ENCODE measurements at places on chromosomes 4 and X.

- no peak for DNase-seq
Measured at GRCh38 chr4:37794056-37794455, 32.4 kb upstream of the PGM2 start.

DNA sequence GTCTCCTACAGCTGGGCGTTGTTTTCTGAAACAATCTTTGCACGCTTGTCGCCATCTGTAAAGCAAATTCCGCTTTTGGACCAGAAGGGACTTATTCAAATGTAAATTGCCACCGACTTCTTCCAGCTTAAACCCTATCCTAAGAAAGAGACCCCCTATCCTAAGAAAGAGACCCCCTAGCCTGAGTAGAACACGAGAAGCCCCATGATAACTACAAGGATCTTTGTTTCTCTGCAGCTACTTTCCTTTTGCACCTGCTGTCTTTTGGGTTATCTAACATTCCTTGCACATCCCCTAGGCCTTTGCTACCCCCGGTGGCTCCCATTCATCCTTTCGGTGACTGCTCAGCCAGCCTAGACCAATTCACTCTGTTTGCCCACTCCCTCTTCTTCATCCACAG is 536.0 kb upstream of the PRKX start:
- no peak for DNase-seq

GRCh38 chrX:94545722-94546121 is 871.7 kb downstream of the FAM133A start:
- no peak for DNase-seq

DNA sequence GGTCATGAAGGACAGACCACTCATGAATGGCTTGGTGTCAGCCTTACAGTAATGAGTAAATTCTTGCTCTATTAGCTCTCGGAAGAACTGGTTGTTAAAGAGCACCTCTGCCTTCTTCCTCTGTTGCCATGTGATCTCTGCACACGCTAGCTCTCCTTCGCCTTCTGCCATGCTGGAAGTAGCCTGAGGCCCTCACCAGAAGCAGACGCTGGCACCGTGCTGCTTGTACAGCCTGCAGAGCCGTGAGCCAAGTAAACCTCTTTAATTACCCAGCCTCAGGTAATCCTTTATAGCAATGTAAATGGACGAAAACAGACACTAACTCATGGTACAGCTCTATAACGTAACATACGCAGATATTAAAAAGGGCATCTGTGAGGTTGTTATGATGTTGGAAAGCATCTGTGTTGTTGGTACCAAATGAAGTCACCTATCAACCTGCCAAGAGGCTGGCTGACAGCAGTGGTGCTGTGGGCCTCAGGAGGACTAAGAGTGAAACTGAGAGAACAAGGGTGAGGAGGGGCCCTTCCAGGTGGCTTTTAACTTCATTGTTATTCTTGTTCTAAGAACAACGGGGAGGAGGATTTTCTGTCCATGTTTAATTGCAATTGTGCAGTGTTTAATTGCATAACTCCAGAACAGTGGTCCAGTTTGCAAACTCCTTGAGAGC is 69.2 kb downstream of the CRMP1 start:
- no peak for DNase-seq

DNA sequence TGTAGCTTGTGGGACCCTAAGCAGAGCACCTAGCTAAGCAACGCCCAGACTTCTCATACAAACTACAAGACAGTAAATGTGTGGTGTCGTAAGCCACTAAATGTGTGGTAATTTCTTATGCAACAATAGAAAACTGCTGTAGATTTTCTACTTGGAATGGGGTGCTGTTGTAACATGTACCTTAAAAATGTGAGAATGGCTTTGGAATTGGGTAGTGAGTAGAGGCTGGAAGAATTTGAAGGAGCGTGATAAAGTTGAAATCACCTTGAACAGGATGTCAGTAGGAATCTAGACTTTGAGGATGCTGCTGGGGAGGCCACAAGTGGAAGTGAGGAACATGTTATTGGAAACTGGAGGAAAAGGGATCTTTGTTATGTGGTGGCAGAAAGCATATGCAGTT is 43.2 kb upstream of the FUNDC1 start:
- DNase-seq = no peak

DNA sequence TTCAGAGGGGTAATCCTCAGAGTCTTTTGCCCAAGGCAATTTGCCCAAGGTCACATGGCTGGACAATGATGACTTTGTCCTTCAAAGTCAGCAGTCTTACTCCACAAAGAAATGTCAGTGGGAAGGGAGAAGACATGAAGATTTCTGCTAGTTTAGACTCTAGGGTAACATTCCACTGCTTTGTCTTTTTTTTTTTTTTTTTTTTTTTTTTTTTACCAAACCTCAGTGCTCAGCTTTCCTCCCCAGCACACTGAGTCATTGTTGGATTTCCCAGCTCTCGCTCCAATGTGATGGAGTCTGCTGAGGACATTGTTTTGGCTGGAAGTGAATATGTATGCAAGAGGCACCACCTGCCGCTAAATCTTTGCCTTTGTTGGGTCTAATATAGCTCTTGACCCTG is 7.2 kb upstream of the C1QTNF7 start:
- no peak for DNase-seq

GRCh38 chr4:100870940-100871772 is 353.3 kb upstream of the EMCN start:
- no peak for DNase-seq

GRCh38 chrX:111100191-111100590 is 4.2 kb downstream of the PAK3 start:
- DNase-seq = no peak

DNA sequence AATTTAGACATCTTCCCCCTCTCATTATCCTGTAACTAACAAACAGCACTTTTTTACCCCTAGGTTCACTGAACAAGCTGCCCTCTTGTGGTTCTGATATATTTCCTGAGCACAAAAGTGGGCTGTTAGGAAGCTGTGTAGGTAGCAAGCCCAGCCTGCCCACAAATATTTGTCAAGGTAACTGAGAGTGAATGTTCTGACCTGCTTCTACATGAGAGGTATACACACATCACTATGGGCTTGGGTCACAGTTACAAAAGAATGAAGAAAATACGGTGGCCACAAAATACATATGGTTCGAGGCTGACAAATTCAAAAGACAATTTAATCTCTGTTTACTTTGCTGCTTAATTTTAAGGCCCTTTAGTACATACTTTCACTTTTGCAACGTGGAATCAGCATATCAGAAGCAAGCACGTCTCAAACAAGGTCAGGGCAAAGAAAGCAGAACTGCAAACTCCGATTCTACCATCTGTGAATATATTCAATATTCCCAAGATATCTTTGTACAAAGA is 78.7 kb downstream of the RBM47 start:
- DNase-seq = no peak

- no peak for DNase-seq
Measured at GRCh38 chrX:53356186-53356585, 66.3 kb downstream of the SMC1A start.

DNA sequence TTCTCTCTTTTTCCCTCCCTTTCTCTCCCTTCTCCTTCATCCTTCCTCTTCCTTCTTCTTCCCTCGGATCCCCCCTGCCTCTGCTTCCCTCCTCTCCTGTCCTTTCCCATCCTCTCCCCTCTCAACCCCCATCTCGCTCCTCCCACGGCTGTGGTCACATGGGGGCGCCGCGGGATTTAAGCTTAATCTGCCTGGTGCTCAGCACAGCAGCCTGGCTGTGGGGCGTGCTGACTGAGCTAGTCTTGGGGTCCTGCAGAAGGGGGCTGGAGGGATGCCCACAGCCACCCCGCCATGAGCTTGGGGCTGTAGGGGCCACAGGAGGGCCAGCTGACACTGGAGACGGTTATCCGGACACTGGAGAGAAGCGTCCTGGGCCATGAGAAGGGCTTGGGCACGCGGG is 10.7 kb downstream of the SMIM10L2A start:
- DNase-seq = no peak

DNA sequence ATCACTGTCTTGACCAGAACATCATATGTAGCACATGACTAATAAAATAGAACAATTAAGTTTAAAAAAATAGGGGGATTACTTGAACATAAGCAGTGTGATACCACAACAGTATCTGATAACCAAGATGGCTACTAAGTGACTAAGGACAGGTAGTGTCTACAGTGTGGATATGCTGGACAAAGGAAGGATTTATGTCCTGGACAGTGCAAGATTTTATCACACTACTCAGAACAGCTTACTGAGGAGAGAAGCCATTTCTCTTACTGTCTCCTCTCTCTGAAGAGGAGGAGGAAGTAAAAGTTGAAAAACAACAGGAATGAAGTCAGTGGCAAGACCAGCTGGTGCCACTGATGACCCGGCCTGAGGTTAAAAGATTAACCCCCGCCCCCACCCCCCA is 4.0 kb upstream of the SLC10A7 start:
- no peak for DNase-seq

DNA sequence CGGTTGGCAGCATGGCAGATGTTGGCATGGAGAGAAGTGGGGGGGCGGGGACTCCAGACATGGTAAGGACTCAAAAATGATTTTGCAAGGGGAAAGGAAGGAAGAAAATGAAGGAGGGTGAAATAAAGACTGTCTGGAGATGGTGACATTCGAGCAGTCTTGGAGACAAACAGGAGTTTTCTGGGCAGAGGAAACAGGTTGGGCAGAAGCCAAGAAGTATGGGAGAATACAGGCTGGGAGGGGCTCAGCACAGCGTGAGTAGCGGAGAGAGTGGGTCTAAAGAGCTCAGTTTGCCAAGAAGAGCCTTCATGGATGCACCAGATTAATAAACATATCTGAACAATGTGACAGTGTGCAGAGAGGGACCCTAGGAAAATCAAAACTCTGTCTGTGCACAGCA is 13.3 kb upstream of the CRMP1 start:
- DNase-seq = no peak

- DNase-seq = no peak
Measured at GRCh38 chrX:42149765-42150164, 226.4 kb upstream of the CASK start.

- DNase-seq = no peak
Measured at GRCh38 chrX:40040686-40041461, 56.9 kb downstream of the BCOR start.

GRCh38 chr4:147019091-147019490 is 73.4 kb upstream of the TTC29 start:
- DNase-seq = no peak

- DNase-seq = no peak
Measured at GRCh38 chr4:147334478-147334877, 146.4 kb upstream of the EDNRA start.

DNA sequence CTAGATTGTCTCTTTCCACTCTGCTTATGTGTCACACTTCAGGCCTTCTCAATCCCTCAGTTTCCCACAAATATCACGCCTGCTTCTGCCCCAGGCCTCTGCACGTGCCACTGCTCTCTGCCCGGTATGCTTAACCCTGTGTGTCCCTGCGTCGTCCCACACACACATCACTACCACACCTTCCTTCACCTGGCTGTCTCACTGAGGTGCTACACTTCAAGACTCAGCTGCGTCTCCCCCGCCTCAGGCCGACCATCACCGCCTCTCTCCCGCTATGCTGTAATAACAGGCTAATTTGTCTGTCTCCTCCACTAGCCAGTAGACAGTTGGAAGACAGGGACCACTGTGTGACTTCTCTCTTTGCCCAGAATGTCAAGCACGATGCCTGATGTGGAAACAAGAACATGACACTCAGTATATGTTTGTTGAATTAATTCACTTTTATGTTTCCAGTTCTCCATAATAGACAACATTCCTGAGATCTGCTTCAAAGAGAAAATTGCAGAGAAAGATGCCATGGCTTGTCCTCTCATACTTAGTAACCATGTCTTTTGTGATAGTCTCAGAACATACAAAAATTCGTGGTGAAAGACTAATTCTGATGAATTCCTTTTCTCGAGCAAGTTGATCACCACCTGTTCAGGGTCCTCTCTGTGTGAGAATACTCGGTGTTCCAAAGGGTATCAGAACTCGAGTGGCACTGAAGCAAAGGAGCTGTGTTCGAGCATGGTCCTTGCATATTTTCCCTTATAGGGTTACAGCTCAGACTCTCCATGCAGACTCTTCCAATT is 54.2 kb downstream of the AFAP1 start:
- DNase-seq = no peak

GRCh38 chrX:19532709-19533108 is 17.4 kb upstream of the MAP3K15 start:
- no peak for DNase-seq

Measured in stimulated activated CD4-positive, alpha-beta T cell treated with anti-CD3 and anti-CD28 coated beads, TNF-alpha, amount 100 ng/mL, for 4 hours (primary cell).